ENCODE measurements at places on chromosomes 7 and 10.

- DNase-seq: no peak
Observed at GRCh38 chr10:93058139-93058538, 2.5 kb upstream of the CYP26C1 start.

GRCh38 chr10:52232561-52233350 lies 81.3 kb upstream of the DKK1 start:
- DNase-seq: no peak

GRCh38 chr7:19290968-19291367 lies 145.7 kb upstream of the FERD3L start:
- no peak for DNase-seq

DNA sequence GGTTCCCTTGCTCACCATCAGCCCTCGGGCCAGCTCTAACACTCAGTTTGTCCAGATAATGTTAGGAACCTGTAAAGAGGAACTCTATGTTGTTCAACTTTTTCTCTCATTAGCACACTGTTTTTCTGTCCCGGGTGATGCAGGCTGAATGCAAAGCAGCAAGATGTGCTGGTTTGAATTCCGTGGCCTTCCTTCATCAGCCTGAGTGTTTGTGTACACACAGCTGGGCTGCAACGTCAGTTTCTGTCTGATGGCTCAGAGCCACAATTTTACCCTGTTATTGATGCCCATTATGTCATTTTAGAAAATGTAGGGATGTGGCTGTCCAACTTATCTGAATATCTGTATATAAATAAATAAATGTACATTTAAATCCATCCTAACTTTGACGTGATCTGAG lies 152.0 kb downstream of the PLPP4 start:
- no peak for DNase-seq

DNA sequence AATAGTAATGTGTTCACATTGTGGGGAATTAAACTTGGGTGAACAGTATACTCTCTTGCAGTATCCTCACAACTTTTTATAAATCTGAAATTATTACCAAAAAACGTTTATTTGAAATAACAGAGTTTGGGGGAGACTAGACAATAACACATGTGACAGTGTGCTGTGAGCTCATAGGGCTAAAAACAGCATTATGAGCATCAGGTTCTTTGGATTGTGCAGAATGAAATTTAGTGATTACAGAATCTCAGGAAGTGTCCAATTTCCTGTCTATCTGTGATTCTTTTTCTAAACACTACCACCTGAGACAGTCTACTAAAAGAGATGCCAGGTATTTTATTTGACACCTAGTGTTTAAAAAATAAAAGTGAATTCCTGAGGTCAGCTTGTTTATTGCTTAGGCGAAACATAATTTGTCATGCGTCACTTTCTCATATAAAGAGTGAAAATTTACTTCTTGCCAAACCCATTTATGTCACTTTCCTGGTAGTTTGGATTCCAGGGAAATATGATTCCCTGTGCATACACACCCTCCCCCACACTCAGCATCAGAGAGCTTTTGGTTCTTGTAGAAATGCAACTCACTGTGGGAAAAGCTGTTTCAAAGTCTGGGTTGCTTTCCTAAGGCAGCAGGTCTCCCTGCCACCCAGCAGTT lies 71.2 kb downstream of the AOAH start:
- DNase-seq: no peak

DNA sequence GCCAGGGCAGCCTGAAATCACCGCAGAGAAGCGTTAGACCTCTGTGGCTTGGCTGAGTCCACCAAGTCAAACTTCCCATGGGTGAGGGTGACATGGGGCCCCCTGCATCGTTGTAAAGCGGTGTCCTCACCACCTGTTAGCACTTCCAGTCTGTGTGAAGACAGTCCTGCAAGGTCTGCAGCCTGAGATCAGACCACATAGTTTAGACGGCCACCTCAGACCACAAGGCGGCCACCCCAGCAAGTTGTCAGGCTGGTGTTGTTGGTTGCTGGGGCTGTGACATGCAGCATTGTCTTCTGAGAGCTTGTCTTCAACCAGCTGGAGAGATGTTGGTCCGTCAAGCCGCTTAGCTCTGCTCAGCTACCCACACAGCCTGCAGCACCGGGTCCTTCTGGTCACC lies 44.1 kb upstream of the TARP start:
- no peak for DNase-seq

DNA sequence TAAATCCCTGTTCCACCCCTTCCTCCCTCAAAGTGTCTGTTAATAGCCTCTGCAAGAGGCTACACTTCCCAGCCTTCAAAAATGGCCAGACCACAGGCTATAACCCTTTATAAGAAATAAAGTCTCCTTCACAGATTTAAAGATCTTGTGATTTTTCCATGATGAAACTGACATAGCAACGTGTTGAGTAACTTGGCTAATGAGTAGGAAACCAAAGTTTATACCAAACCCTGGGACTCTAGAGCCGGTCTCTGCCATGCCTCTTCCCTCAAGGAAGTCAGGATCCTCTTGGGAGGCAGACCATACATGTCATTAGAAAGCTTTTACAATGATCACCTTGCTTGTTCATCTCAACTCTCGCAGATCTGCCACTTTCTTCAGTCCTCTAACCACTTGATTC lies 44.4 kb downstream of the GRM8 start:
- no peak for DNase-seq

GRCh38 chr7:96977445-96977844 lies 27.9 kb upstream of the DLX6 start:
- DNase-seq: no peak

DNA sequence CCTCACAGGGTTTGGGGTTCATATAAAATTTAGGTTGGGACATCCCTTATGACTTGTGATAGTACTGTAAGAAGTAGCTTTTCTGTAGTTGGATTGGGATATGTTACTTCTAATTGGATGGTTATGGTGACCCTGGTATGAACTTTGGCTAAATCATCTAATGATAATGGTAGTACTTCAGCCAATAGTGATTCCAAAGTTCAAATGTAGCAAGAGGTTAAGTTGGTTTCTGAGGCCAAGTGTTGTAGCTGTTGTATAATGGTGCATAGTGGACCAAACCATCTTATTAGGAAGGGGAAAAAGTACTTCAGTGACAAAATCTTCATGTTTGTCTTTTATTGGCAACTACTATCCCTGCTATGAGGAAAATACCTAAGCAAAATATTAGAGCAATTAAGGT lies 542.1 kb upstream of the IGFBP3 start:
- no peak for DNase-seq

DNA sequence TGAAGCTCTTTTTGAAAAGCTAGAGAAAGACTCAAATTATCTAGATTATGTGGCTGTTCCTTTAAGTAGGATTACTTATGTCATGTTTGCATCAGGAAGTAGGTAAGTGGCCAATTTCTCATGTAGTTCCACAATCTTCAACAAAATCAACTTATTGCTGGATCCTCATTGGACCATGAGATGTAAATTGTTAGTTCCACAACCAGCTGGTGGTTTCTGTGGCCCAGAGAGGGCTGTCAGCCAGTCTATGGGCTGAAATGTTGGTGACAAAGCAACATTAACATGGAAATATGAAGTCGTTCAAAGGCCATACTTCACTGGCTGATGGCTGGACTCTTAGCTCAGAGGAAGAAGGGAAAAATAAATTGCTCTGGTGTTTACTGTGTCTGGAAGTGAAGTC lies 157.9 kb downstream of the PLXDC2 start:
- no peak for DNase-seq

DNA sequence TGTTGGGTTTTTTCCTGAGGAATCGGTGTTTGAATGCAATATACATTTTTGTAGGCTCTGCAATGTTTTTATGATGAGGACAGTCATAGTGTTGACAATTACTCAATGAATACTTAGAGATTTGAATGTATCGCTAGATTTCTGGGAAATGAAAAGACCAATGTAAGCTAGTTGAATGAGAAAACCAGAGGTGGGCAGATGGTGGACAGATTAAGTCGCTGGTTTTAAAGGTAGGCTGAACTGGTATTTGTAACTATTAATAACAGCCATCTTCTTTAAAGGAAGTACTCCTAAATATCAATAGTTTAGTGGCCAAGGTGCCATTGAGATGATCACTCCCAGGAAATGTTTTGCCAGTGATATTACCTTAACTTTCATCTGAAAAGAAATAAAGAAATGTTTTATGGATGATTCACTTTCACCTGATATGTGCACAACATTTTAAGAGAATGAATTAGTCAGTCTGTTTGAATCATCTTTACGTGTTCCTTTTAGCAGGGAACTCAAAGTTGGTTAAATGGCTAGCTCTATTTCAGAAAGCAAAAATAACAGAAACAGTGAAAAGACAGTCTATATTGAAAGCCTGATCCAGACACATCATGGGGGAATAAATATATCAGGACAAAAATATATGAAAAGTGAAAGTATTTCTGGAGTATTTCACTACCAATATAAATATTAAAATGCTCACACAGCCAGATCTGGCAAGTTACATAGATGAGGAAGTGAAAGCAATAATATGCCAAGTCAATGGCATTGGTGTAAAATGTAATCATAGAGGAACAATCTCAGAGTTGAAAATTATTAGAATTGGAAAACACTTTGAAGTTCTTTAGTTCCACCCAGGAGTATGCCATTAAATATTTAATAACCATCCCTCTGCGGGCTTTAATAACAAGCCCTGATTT lies 20.7 kb downstream of the MET start:
- no peak for DNase-seq

DNA sequence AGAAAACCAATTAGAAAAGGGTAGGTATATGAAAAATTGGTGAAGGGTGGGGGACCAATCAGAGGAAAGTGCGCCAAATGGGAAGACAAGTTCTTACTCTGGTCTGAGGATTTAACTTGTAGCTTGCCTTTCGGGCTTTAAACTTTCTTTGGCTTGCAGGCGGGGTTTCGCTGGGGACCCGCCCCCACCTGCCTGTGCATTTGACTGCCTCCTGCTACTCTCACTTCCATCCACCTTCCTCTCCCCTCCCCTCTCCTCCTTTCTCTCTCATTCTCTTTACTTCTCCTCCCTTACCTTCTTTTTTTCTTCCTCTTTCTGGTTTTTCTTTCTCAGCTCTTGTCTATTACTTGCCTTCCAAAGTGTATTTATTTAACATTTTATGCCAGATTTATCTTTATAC lies 278.8 kb downstream of the DNAJB9 start:
- no peak for DNase-seq

DNA sequence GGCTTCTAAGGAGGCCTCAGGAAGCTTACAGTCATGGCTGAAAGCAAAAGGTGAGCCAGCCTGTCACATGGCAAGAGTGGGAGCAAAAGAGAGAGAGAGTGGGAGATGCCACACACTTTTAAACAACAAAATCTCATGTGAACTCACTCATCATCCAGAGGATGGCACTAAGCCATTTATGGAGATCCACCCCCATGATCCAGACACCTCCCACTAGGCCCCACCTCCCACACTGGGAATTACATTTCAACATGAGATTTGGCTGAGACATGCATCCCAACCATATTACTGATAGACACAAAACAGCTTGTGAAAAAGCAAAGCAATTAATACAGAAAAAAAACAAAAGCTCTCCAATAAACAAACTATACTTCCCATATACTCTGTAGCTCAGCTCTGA lies 210.3 kb downstream of the GALNT17 start:
- DNase-seq: no peak

DNA sequence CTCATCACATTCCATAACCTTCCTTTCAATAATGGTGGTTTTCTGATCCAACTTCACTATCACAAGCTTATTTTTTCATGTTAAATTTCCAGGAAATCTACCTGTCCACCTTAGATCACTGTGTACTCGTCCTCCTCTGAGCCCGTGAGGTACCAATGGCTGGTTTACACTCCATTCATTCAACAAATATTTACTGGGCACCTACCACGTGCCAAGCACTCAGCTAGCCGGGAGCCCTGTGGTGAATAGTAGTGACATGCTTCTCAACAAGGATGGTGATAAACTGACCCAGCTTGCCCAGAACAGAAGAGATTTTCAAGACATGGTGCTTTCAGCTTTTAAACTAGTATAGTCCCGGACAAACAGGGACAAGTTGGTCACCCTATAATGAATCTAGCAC lies 98.2 kb downstream of the FAM204A start:
- DNase-seq: no peak

GRCh38 chr10:92162541-92162940 lies 128.3 kb downstream of the CPEB3 start:
- DNase-seq: no peak

DNA sequence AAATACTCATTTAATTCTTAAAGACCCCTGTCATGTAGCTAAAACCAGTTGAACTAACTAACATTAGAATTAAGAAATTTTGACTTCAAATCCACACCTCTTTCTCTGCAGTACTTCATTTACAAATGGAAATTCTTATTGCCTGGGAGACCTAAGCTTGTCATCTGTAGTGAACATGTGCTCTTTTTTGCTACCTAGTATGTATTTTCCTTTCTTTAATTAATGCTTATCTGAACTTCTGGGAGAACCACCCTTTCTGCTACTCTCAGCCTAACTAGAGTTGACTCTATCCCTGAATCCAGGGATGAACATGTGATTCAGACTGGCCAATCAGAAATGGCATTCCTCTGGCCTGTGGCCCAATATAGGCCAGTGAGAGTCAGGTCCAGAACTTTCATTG lies 75.9 kb upstream of the A1CF start:
- no peak for DNase-seq

GRCh38 chr10:87594864-87595263 lies 64.8 kb upstream of the PAPSS2 start:
- no peak for DNase-seq

DNA sequence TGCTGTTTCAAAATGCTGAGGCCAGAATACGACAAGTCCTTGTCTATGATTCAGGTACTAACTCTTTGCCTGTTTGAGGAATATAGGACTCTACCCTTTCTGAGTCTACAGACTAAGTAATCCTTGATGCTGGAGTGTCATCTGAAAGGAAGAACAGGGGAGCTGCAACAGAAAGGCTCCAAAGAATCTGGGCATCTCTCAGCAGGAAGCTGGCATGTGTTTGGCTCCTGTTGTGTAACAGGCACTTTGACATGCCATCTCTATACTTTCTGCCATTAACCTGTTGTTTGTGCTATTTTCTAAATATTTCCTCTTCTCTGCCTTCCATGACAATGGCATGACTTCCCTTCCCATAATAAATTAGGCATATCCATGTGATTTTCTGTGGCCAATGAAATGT lies 409.5 kb downstream of the ADRA2A start:
- no peak for DNase-seq

DNA sequence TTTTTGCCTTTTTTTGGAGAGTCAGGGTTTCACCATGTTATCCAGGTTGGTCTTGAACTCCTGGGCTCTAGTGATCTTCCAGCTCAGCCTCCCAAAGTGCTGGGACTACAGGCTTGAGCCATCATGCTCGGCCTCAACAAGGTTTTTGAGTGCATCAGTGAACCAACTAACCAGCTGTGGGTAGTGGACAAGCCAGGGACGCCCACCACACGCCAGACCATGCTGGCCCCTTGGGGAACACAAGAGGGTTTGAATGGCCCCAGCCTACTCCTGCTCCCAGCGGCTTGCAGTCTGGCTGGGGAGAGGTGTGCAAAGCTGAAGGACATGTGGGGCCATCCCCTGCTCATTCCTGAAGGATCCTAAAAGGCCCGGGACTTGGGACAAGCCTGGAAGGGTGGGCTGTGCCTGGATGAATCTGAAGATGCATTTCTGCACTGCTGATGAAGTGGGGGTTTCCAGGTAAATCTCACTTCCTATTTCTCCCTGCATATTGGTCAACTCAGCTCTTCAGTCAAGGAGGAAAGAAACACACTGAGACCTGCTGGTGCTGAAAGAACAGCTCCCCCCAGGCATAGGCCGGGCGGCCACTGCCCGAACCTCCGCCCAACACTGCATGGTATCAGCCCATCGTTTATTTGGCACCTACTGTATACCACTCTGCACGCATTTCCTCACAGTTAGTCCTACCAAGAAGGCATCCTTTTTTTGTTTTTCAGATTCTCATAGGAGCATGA lies 6.9 kb downstream of the MMD2 start:
- no peak for DNase-seq
